Muscle of back (tissue), 13 donors: ENCODE measurements at places on chromosomes 4 and X. TPM values are rescaled to one million over a fixed set of nuclear protein-coding genes. Genes with fewer than 3 reads are reported as not detected.
A peak's percentile ranks its signal among the peaks of the same experiment; 100 is the strongest.

The KIF4A gene
- polyA plus RNA-seq = 6.0 TPM

The GAB3 gene
- polyA plus RNA-seq = 4.6 TPM

GRCh38 chr4:158903472-158904043, 134.7 kb downstream of the FNIP2 start:
- no peak for DNase-seq

DNA sequence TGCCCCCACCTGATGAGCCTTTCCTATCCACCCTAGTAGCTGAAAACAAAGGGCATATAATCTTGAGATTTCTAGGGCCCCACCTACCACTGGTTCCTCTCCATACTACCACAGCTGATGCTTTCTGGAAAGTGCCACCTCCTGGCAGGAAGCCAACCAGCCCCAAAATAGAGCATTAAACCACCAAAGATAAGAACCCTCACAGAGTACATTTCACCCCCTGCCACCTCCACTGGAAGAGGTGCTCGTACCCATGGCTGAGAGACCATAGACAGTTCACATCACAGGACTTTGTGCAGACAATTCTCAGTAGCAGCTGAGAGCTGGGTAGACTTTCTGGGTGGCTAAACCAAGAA, 94.1 kb downstream of the IRS4 start:
- DNase-seq = no peak

The TGIF2LX gene
- not detected for polyA plus RNA-seq

DNA sequence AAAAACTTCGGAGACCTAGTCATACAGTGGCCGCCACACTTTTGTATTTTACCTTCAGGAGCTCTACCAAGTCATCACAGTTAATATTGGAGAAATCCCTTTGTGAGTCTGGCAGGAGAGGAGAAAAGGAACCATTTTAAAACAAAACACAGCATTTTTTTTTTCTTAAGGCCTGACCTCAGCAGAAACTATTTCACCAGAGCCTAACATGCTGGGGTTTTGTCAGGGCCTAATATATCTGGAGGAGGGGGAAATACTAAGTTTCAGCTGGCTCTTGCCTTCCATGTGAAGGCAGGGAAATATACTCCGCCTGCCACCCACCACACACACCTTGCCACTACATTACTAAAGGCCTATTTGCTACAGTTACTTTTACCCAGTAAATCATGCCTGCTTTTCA, 26.5 kb upstream of the BDH2 start:
- no peak for DNase-seq

- no peak for DNase-seq
Measured at GRCh38 chr4:104206784-104207183, 287.9 kb downstream of the CXXC4 start.

The BMX gene
- polyA plus RNA-seq = 2.7 TPM

The SSX2B gene
- polyA plus RNA-seq = not detected

GRCh38 chr4:183295711-183296110, 24.4 kb downstream of the CLDN22 start:
- no peak for DNase-seq

DNA sequence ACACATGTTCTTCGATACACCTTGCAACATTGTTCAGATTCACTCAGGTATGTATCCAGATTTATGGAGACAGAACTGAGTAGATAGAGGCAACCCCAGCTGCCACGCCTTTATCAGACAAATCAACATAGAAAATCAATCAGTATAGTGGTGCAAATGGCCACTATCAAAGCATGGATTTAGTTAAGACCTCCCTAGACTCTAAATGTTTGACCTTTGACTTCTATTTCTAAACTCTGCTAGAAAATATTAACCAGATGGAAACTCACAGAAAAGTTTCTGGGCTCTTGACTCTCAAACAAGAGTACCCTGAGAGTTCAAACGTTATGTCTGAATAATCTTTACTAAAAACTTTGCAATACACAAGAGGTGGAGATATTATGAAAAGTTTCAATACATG, 411.5 kb downstream of the IQCM start:
- no peak for DNase-seq

The PNCK gene
- polyA plus RNA-seq = 3.3 TPM

GRCh38 chr4:88962396-88962795, 94.6 kb downstream of the FAM13A start:
- no peak for DNase-seq

- no peak for DNase-seq
Measured at GRCh38 chrX:50736656-50737055, 77.3 kb downstream of the SHROOM4 start.

- DNase-seq = no peak
Measured at GRCh38 chr4:171101845-171102244, 711.4 kb upstream of the GALNTL6 start.

GRCh38 chr4:89757154-89757719, 79.7 kb downstream of the SNCA start:
- no peak for DNase-seq

- DNase-seq = peak; percentile 39
Measured at GRCh38 chr4:113503691-113504090, 257.8 kb downstream of the CAMK2D start.

The STATH gene
- polyA plus RNA-seq = not detected
